ENCODE measurements at places on chromosomes 6 and 20.

DNA sequence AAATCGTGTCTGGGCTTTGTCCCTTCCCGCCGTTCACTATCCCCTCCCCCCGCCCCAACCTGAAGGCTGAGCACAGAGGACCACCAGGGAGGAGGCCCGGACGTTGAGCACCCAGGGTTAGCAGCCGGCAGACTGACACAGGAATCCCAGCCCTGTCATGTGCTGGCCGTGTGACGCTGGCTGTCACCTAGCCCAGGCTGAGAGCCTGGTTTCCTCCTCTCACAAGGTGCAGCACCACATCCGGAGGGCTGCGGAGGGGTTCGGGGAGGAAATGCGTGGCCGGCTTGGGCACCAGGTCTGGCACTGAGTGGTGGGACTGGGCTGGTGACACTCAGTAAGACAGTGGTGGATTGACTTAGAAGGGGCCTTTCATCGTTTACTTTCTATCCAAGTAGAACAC, 4.6 kb upstream of the LSM14B start:
- DNase-seq, result peak; percentile 49

DNA sequence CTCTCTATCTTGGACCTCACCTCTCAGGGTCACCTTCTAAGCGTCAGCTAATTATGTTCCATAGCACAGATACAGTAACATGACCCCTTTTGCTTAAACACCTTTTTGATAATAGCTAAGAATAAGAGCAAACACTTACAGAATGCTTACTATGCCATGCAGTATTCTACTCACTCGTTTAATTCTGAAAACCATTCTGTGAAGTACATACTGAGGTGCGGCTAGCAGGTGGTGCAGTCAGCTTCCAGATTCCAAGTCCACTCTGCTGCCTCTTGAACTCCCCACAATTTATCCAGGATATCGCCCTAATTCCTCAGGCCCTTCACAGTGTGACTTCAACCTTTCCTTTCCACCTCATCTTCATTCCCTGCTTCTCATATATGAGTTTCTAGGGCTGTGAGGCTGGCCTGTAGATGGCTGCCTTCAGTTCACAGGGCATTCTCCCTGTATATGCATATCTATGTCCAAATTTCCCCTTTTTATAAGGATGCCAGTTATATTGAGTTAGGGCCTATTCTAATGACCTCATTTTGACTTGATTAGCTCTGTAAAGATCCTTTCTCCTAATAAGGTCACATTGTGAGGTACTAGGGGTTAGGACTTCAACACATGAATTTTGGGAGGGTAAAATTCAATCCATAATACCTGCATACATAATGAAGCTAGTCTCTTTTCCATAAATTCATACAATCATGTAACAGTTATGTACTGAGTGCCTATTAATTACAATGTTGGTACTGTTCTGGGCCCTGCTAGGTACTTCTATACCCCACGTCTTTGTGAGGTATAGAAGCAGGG, 130.1 kb downstream of the PDSS2 start:
- no peak for DNase-seq

GRCh38 chr6:125346201-125346925, 44.6 kb upstream of the HDDC2 start:
- DNase-seq, result no peak

DNA sequence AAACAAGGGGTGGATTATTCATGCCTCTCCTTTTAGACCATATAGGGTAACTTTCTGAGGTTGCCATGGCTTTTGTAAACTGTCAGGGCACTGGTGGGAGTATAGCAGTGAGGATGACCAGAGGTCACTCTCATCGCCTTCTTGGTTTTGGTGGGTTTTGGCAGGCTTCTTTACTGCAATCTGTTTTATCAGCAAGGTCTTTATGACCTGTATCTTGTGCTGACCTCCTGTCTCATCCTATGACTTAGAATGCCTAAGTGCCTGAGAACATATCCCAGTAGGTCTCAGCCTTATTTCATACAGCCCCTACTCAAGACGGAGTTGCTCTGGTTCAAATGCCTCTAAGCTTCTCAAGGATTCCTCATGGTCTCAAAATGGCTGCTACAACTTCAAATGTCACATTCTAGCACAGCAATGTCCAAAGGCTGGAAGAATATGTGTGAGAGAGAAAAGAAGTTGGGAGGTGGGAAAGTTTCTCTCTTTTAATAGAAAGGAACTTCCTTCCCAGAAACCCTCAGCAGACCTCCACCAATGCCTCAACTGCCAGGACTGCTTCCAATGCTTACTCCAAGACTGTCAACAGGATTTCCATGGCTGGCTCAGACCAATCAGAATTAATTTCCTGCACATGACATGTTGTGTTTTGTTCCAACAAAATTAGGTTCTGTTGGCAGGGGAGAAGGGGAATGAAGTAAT, 46.6 kb upstream of the SLC9A8 start:
- no peak for DNase-seq

DNA sequence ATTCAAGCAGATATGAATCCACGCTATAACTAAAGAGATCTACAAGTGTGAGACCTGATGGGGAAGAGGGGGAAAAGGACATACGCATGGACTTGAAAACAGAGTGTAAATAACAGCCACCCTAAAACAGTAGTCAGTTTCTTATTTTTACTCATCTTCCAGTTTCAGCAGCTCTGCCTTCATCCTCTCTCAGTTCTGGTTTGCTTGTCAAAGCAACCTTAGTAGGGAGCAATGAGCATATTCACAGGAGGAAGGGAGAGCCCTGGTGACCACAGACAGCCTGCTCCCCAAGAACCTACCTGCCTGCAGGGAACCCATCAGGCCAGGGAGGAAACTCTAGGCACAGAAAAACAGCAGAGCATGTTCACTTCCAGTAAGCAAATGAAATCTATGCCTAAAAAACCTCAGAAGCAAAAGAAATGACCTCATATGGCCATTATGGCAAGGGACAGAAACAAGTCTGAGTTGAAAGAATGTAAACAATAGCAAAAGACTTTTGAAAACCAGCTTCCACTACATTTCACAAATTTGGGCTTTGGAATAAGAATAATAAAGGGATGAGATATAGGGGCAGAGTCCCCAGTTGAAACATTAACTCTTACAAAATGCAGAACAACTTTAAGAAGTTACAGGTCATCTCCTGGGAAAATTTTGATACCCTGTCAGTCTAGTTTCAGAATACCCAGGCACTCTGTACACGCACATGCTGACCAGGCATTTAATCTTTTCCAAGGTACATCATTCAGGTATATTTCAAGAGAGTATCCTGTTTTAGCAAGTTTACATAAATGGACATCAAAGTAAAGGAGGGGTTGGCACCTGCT, 120.8 kb upstream of the BCLAF1 start:
- no peak for DNase-seq

DNA sequence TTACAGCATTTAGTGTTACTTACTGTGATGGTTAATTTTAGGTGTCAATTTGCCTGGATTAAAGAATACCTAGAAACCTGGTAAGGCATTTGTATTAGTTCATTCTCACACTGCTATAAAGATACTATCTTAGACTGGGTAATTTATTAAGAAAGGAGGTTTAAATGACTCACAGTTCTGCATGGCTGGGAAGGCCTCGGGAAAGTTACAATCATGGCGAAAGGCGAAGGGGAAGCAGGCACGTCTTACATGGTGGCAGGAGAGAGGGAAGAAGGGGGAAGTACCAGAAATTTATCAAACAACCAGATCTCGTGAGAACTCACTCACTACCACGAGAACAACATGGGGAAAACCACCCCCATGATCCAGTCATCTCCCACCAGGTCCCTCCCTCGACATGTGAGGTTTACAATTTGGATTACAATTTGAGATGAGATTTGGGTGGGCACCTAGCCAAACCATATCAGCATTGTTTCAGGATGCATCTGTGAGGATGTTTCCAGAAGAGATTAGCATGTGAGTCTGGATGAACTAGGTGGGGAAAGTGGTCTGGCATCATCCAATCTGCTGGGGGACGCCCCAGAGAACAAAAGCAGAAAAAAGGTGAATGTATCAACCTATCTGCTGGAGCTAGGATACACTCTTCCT, 76.8 kb downstream of the MKKS start:
- DNase-seq, result no peak

DNA sequence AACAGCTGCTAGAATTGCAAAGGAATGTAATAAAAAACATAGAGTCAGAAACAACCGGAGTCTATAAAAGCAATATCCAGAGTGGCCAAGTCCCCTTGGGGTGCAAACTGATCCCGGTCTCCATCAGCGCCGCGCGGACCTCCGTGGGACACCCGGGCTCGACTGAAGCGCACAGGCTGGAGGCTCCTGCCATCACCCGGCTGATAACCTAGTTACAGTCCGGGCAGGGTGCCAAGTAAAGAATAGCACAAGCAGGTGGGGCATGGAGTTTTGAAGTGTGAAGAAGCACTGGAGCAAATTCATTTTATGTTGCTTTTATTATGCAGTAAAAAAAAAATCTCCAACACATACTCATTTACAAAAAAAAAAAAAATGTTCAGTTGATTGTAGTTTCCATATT, 205.1 kb upstream of the GMDS start:
- DNase-seq, result no peak

DNA sequence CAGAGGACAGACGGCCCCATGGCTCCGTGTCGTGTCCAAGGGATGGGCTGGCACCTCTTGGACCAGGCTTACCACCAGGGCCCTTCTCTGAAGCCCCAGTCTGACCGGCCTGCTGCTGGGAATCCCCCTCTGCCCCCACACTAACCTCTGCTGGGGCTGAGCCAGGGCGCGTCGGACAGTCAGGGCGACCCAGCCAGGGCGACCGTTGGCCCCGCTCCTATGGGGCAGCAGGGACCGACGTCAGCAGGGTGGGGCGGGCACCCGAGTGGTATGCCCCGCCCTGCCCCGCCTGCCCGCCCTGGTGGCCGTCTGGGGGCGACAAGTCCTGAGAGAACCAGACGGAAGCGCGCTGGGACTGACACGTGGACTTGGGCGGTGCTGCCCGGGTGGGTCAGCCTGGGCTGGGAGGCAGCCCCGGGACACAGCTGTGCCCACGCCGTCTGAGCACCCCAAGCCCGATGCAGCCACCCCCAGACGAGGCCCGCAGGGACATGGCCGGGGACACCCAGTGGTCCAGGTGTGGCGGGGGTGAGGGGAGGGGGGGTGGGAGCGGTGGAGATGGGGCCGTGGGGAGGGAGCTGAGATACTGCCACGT, at the start of gene SLC17A9:
Gene SLC17A9 (plus strand): TSS at position 337 of the 595 bp plus-strand sequence. CDS start 122 bp downstream, at position 459.
- no peak for DNase-seq

Data from stimulated activated CD8-positive, alpha-beta memory T cell treated with anti-CD3 and anti-CD28 coated beads, Interleukin-4, amount 100 ng/mL, for 1 hour (primary cell).